Stimulated activated CD4-positive, alpha-beta T cell treated with anti-CD3 and anti-CD28 coated beads, Interleukin-15, amount 100 ng/mL, for 48 hours (primary cell): ENCODE measurements at places on chromosomes 3 and 15.
A peak's percentile ranks its signal among the peaks of the same experiment; 100 is the strongest.

DNA sequence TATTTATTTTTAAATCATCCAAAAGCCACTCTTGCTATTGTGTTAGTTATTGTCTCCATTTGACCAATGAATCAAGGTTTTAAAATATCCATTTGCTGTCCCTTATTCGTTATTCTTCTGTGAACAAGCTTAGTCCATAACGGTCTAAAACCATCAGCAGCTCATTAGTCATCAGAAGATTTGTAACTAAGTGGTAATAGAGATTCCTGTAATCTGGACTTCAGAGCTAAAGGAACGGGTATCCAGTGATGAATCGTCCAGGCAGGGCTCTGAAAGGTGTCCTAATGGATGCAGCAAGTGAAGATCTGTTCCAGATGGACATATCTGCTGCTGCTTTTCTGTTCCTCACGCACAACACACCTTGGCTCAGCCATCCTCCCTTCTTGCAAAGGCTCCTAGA is 362.7 kb upstream of the CFAP20DC start:
- no peak for DNase-seq

DNA sequence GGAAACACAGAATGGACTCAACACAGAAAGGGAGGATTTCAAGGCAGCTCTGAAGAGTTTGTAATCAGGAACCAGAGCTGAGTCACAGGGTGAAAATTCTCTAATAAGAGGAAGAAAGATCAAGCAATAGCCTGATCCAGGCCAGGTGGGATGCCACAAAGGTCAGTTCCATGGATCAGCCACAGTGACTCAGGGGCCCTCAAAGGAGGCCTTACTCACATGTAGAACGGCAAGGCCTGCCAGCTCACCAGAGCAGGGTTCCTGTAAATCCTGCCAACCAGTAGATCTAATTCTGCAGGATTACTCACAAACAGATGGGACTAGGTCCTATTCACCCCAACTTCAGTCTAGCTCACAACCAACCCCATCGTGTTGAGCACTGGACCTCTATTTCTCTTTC is 78.3 kb upstream of the PPP2R3A start:
- DNase-seq = no peak

DNA sequence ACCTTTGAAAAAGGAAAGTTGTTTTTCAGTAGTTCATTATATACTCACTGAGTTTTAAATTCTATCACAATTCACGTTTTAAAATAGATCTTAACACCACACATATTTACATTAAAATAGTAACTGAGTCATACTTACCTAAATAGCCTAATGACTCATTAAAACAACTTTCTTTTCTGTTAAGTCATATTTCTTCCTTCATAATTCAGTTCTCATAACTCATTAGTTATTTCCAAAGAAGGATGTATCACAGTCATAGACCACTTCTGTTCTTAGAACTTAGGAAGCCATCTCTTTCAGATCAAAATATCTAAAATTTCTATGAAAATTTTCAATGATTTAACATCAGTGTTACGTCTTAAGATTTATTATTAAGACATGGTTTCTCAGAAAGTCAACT is 885.9 kb downstream of the FHIT start:
- DNase-seq = no peak

DNA sequence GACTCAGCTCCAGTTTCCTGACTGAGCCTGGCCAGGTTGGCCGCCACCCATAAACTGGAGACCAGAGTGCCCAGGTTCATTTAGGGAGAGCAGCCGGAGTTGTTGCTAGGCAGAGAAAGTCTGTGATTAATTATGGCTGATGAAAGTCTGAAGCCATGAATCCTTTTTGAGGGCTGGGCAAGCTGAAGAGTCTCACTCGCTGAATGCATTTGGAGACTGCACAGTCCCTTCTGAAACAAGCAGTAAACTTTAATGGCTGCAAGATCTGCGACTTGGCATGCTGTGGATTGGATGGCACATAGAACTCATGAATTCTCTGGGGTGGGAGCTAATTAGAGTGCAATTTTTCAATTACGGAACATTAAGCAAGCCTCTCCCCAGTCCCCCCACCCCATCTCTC is 282.1 kb downstream of the RPLP1 start:
- DNase-seq = no peak

DNA sequence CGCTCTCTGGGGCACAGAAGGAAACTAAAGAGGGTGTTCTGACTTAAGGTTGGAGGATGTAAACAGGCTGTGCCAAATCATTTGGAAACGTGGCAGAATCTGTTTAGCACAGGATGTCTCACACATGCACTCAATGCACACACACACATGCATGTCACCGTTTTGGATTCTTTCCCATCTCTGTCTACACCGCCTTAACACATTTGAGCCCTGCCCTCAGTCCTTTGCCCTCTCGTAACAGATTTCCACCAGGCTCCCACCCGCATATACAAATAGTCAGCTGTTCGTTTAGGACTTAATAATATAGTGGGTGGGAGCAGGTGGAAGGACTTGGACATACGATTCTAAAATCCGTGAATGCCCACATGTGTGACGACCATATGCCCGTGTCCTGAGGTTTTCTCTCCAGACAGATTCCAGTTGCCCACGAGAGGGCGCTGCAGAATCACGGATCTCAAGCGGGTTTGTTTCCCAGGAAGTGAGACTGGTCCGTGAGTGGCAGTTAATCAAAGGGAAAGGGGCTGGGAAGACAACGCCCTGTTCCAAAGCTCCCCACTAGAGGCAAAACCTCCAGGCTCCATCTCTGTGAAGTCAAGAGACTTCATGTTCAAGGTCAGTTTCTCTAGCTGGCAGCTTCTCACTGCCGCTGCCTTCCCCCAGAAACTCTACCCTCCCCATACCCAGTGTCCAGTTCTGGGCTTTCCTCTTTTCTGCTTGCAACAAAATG is 44.5 kb downstream of the NOX5 start:
- peak; percentile 12 for DNase-seq

DNA sequence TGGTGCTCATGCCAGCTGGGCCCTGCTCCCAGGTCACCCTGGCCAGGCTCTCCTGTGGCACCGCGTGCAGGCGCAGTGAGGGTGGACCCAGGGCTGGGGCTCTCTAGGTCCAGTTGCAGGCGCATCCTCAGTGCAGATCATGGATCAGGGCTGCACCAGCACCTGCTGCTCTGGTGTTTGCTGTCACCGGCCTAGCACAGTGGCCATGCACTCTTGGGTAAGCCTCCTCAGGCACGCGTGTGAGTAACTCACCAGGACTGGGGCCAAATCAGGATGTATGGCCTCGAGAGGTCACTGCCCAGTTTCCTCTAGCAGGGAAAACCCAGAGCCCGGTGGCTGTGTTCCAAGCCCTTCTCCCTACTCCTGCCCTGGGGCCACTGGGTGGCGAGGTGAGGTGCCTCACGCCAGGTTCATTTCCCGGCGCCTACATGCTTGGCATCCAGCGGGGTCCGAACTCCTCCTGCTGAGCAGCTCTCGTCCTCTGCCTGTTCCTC is 45.5 kb upstream of the SLC41A3 start:
- no peak for DNase-seq

- no peak for DNase-seq
Measured at GRCh38 chr3:118782755-118783202, 251.9 kb downstream of the IGSF11 start.

DNA sequence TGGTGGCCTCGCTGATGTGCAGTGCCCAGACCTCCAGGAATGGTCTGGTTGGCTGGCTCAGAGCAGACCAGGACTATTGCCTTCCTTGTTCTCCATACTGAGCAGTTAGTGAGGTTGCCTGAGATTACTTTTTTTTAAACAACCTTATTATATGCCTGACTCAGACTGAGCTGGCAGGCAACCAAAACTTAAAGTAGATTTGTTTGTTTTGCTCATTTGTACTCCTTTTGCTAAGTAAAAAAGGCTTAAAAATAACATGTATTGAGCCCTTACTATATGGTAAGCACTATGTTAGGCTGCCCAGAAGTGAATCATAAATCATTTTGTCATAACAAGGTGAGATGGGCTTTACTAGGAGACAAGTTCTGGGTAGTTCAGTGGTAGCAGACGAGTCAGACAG is 92.4 kb downstream of the GHSR start:
- DNase-seq = no peak

DNA sequence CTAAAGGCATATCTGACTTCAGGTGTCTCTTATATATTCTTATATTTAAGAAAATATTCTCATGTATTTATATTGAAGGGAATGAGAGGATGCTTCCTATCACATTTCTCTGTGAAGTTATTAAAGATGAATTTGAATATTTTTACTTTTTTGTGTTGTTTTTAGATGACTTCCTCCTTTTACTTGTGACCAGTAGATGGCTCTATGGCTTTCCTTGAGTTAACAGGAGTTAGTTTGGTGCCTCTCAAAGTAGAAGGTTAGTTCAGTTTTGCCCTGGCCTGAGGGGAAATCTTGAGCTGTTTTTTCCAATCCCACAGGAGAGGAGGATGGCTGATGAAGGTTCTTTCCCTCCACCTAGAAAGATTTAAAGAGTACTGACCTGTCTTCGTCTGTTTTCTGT is 80.7 kb downstream of the SQOR start:
- no peak for DNase-seq

DNA sequence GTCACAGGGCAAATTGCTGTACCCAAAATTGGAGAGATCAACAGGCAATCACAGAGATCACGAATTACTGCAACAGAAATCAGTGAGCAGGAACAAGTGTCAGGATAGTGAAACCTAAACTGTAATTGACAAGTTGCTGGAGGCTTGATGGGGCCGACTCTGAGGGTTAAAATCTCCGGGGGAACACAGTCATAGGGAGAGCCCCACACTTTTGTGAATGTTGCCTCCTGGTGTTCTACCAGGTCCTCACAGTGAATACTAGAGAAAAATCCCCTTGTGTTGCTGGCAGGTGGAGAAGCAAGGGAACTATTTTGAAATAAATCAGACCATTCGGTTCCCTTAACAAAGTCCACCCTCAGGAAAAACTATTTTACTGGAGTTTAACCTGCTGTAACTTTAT is 697.5 kb upstream of the CBLB start:
- DNase-seq = no peak
